Fibroblast of the conjunctiva (primary cell): ENCODE measurements at places on chromosomes 13 and 19.

DNA sequence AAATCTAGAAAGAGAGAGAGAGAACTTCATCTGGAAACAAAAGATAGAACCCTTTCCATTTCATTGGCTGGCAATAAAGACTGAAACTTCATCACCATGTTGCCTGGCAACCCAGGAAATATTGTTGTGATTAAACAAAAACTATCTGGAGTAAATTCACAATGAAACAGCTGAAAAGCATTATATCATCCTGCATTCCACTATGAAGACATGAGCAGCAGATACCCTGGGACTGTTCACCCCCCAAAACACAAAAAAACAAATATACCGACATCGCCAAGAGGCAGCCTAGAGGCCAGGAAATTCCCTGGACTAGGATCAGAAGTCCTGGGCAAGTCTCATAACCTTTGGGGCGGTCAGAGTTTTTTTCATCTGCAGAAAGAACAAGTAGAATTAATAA, 158.3 kb downstream of the FOXO1 start:
- peak; percentile 58 for DNase-seq

GRCh38 chr19:993361-993830, 6.8 kb upstream of the GRIN3B start:
- no peak for DNase-seq

- no peak for DNase-seq
These were observed 37.1 kb downstream of the MLLT1 start for GRCh38 chr19:6242677-6243076.

DNA sequence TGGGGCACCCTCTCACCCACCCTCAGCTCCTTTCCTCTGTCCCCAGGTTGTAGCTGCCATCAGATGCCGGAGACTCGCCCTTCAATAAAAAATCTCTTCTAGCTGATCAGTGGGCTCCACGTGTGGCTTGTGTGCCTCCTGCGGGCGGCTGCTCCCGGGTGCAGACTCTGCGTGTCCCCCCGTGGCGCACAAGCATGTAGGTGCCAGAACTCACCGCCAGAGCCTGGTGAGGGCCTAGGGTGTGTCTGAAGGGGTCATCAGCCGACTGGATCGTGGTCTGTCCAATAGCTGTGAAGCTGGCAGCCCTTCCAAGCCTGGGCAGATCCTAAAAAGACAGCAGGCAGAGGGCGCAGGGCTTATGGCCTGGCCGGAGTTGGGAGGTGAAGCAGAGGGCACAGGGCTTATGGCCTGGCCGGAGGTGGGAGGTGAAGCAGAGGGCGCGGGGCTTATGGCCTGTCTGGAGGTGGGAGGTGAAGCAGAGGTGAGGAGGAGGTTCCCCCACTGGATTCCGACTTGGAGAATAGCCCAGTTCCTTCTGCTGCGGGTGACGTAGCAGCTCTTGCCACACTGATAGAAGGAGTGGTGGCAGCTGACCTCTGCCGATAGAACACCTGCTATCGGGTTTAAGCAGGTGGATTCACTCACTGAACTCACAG, 11.7 kb downstream of the NOP53 start:
- DNase-seq: no peak

- DNase-seq: no peak
These were observed 382.3 kb downstream of the DLEU7 start for GRCh38 chr13:50461189-50461588.

DNA sequence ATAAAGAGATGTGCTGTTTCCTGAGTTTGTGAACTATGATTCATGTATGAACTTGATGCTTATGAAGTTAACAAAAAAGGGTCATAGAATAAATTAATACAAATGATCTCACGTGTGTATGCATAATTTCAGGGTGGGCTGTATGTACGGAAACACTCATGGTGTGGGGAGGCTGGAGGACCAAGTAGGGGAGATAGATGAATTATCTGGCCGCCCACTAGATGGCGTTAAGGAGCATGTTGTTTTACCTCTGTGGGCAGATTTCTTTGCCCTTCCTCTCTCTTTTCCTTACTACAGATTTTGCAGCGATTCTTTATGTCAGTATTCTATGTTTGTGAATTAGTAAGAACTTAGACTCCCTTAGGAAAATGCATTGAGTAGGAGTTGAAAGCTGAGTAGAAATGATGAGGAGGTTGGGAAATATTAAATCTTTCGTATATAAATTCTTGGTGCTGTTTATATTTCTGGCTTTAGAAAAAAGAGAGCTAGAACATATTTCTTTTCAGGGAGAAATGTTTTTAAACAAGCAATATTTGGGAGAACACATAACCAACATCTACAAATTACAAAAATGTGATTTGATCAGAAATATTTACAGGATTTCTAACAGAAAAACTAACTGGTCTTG, 47.4 kb upstream of the TMTC4 start:
- peak; percentile 21 for DNase-seq

GRCh38 chr19:35284153-35285094, 2.1 kb downstream of the HAMP start:
- DNase-seq: no peak

DNA sequence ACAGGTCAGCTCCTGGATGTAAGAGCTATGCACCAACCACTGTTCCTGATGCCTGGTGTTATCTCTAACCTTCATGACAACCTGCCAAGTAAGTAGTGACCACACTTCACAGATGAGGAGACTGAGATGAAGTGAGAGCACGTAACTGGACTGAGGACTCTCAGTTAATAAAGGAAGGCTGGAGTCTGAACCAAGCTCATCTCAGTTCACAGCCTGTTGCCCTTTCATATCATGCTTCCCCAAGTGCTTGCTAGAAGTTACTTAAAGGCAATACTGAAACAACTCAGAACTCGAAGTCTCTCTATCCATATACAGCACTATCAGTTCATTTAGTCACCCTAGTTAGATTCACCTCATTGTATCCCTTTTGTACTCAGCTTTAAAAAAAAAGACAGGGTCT, 119.7 kb downstream of the ABCC4 start:
- no peak for DNase-seq

DNA sequence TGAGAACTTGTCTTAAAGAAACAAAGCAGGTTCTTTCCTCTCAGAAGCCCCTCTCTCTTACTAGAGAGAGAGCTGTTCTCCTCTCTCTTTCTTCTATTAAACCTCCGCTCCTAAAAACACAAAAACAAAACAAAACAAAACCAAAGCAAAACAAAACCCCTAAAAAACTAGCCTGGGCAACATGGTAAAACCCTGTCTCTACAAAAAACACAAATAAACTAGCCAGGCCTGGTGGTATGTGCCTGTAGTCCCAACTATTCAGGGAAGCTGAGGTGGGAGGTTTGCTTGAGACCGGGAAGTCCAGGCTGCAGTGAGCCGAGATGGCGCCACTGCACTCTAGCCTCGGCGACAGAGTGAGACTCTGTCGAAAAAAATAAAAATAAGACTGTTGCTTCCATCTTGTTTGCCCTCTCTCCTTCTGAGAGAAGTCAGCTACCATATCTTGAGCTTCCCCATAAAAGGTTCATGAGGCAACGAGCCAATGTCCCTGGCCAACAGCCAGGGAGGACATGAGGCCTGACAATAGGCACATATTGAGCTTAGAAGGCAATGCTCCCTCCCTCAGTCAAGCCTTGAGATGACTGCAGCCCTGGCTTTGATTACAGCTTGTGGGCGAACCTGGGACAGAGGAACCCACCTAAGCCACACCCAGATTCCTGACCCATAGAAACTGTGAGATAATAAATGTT, 17.5 kb upstream of the FLT3 start:
- DNase-seq: no peak

- no peak for DNase-seq
These were observed 130.7 kb downstream of the MYO16 start for GRCh38 chr13:108760129-108760528.

GRCh38 chr19:48634424-48635262, 2.5 kb downstream of the DBP start:
- peak; percentile 95 for DNase-seq

- no peak for DNase-seq
These were observed 681 bp downstream of the ZNF837 start for GRCh38 chr19:58380037-58380661.

GRCh38 chr13:43021926-43022670, 1.3 kb upstream of the DNAJC15 start:
- DNase-seq: peak; percentile 58

DNA sequence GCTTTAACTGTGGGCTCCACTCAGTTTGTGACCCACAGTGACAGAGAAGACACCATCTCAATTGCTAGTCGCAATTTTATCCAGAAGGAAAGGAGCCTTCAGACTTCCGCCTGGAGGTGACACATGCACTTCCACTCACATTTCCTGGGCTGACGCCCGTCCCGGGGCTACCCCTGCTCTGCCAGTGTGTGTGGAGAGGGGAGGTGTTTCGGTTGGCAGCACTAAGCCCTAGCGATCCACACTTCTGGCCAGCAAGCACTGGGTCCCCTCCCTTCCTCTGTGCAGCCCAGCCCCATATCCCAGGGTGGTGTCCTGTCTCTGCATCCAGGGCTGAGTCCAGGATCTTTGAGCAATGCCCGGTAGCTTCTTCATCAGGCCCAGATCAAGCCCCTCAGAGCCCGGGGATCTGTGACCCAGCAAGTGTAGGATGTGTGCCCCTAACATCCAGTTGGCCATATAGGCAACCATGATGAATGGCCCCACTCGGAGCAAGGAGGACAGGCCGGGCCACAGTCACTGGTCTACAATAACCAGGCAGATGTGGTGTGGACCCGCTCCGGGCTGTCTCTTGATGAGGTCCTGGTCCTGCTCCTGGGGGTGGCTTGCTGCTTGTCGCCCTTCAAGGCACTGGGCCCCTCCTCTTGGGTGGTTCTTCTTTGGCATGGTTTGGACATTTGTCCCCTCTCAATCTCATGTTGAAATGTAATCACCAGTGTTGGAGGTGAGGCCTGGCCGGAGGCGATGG, 141.9 kb upstream of the SPACA7 start:
- DNase-seq: no peak

DNA sequence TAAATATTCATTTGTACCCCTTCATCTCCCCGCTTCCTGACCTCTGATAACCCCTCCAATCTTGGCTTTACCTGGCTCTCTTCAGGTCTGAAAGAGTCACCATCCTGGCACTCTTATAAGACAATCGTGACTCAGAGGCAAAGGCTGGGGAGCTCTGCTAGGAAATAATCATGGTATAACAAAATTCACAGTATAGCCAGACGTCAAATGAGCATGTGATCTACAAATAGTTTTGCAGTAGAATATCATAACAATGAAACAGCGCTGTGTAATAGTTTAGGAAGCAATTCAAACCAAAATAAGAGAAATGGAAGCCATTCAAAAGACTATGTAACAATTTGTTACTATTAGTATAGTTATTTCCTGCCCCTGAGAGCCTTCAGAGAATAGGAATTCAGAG, 34.2 kb downstream of the RXFP2 start:
- no peak for DNase-seq

- DNase-seq: no peak
These were observed 7.2 kb downstream of the ABHD13 start for GRCh38 chr13:108225440-108225839.

DNA sequence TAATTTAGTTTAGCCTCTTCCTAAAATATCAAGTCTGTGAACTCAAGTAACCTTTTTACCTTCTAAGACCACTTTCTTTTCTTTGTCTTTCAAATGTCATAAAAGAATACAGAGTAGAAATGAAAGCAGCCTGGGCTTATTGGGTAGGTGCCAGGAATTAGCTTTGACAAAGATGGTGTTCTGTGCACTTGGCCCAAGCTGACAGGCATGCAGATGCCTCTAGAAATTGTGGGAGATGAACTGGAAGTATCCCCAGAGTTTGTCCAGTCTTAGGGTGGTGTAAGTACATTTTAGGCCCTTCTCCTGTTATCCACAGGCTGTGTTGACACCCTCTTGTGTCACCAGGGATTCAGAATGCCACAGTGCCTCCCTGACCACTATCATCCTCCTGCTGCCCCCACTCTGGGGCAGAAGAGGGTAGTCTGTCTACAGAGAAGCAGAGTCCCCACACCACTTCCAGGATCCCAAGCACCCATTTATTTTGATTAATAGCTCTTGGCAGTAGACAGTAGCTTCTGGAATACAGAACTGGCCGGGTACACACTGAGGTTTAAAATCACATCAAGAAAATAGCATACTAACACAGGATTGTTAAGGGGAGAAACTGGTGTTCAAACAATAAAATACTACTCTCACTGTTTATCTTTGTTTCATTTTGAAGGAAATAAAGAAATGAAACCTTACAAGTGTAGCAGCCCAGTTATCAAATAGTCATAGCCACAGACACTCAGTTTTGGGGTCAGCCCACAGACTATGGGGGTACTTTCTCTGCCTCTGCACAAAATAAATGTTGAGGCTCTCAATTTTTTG, 343.2 kb downstream of the KCNRG start:
- DNase-seq: no peak

- DNase-seq: no peak
These were observed 1065.1 kb downstream of the SLITRK1 start for GRCh38 chr13:82817133-82817532.

DNA sequence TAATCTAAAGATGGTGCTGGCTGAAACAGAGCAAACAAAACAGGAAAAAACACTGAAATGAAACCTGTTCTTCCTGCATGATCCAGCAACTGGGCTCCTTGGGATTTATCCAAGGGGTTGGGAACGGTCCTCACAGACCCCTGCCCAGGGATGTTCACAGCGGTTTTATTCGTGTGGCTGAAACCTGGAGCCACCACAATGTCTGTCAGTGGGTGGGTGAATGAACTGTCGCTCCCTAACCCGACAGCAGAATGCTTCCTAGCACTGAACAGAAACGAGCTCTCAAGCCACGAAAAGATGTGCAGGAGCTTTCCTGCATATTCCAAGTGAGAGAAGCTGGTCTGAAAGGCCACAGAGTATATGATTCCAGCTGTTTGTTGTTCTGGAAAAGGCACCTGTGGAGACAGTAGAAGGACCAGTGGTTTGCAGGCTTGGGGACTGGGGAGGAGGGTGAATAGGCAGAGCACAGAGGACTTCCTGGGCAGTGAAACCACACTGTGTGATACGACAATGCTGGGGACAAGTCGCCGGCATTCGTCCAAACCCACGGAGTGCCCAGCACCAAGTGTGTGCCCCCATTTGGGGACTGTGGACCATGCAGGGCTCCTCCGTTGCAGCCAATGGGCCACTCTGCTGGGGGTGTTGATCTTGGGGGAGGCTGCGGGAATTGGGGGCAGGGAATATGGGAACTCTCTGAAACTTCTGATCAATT, 73.9 kb downstream of the TEX29 start:
- DNase-seq: no peak

DNA sequence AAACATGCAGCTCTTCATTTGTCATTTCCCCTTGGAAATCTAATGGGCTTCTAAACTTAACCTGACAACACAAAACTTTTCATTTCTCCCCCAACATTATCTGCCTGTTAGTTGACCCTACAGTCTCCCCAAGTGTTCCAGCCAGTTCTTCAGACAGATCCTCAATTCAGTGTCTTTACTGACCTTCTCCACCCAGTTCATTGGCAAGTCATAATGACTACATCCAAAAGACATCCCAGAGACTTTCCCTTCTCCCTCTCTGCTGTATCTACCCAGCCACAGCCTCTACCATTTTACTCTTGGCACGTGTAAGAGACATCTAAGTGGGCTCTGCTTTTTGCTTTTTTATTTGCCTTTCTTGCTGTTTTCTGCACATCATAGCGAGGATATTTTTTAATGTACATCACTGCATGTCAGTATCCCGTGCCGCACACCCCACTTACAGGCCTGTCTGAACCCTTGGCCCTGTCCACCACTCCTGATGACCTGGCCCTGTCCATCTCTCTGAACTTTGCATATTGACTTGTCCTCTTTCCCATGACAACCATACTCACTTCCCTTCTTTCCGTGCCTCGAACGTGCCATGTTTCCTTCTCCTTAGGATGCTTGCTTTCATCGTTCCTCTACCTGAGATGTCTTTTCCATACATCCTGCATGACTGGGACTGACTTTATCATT, 391.9 kb downstream of the IRS2 start:
- DNase-seq: no peak

- no peak for DNase-seq
These were observed 10.6 kb upstream of the HAUS5 start for GRCh38 chr19:35601971-35602370.
